Kidney glomerular epithelial cell (primary cell): ENCODE measurements at places on chromosomes 6 and 20.

DNA sequence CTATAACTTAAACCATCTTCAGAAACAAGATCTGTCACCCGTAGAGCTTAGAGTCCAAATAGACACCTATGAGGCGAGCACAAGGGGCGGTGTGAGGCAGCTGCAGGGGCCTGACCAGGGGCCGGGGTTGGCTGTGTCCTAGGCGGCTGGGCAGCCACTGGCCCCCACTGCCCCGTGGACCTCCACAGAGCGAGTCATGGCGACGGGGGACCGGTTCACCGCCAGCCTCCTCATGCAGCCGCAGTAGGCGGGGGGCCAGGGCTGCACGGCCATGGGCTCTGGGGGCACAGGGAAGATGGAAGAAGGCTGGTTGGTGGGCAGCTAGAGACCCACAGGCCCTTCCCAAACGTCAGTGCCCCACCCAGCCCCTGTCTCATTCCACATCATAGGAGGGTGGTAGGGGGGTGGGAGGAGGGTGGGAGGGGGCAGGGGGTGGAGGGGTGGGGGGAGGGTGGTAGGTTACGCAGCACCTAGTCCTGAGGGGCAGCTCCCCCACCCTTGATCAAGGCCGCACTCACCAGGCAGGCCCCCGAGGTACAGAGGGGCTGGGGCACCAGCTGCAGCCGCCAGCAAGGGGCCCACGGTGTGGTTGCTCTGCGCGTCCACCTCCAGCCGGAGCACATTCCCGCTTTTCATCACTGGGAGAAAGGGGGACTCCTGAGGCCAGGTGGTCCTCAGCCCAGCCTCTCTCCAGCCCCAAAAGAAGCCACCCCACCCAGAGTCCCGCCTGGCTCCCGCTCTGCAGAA lies 6.6 kb downstream of the ADRM1 start:
- DNase-seq, result no peak

GRCh38 chr20:10448270-10449156 lies 13.4 kb downstream of the SLX4IP start:
- no peak for DNase-seq

GRCh38 chr20:63736893-63737694 lies 630 bp downstream of the LIME1 start:
- DNase-seq, result no peak

GRCh38 chr6:31652925-31653724 lies 664 bp upstream of the BAG6 start:
- DNase-seq, result peak; percentile 93

DNA sequence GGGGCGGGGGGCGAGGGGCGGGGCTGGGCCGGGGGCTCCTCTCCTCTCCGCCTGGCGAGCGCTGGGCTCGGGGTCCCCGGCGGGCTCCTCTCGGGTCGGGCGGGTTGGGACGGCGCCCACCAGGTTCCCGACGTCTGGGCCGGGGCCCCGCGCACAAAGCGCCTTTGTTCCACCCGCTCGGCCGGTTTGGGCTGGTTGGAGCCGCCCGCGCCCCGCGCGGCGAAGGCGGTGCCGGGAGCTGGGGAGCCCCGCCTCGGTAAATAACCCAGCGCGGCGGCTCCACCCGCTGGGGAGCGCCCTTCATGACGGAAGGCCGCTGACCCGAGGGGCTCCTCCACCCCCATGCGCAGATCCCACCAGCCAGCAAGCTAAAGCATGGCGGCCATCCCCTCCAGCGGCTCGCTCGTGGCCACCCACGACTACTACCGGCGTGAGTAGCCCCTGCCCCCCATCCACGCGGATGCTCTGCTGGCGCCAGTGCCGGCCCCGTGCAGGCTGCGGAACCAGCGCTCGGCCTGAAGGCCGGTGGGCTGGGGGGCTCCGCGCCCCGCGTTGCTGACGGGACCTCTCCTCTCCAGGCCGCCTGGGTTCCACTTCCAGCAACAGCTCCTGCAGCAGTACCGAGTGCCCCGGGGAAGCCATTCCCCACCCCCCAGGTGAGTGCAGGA lies 503 bp downstream of the PPDPF start:
- DNase-seq, result peak; percentile 48

GRCh38 chr6:167993169-167993568 lies 4.3 kb upstream of the KIF25 start:
- no peak for DNase-seq

DNA sequence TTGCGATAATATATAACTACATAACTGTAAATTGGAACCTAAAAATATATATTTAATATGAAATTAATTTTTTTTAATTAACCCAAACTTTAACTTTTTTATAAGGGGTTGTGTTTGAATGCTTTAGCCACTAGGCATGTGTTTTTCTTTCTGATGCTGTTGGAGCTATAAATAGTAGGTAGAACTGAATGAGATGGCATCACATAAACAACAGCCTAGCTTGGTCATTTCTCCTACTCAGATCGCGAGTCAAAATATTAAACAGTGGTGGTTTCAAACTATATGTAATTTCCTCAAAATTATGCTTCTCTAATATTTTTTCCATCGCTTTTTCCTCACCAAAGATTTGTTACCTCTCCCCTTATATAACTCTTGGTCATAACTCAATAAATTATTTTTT lies 243.2 kb downstream of the ARID1B start:
- DNase-seq, result no peak
